ENCODE measurements at places on chromosomes 2 and 18. TPM values are rescaled to one million over a fixed set of nuclear protein-coding genes. Genes with fewer than 3 reads are reported as not detected.

The IL36B gene
- 0.11 TPM for polyA plus RNA-seq

The CPLX4 gene
- polyA plus RNA-seq: 0.05 TPM

The CCL20 gene
- 15.0 TPM for polyA plus RNA-seq

The TNP1 gene
- polyA plus RNA-seq: 3.4 TPM

- no peak for DNase-seq
Observed at GRCh38 chr2:27074738-27075565, 3.5 kb upstream of the EMILIN1 start.

DNA sequence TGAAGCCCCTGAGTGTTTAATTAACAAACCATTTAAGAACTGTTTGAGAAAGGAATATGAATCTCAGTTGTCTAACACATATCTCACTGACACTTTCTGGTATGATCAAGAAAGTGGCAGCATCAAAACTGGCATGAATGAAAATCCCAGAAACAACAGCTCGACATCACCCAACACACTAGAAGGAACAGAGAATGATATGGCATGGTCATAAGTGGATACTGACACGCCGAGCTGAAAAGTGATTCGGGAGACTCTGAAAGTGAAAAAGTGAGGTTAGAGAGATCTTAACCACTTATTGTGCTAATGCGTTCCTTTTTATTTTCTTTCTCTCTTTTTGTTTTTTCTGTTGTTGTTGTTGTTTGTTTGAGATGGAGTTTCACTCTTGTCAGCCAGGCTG lies 37.9 kb downstream of the MRPL35 start:
- DNase-seq: no peak

- DNase-seq: no peak
Observed at GRCh38 chr2:48343571-48344440, 186.1 kb upstream of the STON1 start.

DNA sequence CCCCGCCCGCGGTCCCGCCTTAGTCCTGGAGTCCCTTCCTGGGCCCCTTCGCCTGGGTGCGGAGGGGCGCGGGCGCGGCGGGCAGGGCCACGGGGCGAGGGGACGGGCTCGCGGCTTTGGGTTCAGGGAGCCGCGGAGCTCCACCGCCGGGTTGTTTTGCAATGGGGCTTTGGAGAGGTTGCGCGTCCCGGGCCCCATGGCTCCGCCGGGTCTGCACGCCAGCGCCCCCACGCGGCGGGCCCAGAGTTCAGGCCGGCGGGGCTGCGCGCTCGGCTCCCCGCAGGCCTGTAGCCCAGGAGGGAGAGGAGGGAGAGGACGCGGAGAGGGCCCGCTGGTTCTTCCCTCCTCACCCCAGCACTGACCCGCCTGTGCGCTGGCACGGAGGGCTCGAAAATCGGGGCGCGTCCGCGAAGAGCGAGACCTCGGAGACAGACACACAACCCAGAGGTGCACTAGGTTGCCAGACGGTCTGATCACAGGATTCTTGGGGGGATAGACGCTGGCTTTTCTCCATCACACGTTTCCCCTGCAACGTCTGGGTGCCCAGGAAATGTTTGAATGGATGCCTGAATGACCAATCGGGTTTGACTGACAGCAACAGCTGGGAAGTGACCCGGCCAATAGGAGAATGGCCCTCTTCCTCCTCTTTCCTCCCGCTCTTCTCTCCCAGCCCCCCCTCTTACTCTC lies 4.9 kb upstream of the SIX2 start:
- DNase-seq: no peak

GRCh38 chr2:43175876-43176275 lies 50.5 kb downstream of the ZFP36L2 start:
- no peak for DNase-seq

- no peak for DNase-seq
Observed at GRCh38 chr2:237997521-237997920, 30.7 kb downstream of the UBE2F start.

- DNase-seq: no peak
Observed at GRCh38 chr2:136399667-136400289, 281.8 kb upstream of the CXCR4 start.

DNA sequence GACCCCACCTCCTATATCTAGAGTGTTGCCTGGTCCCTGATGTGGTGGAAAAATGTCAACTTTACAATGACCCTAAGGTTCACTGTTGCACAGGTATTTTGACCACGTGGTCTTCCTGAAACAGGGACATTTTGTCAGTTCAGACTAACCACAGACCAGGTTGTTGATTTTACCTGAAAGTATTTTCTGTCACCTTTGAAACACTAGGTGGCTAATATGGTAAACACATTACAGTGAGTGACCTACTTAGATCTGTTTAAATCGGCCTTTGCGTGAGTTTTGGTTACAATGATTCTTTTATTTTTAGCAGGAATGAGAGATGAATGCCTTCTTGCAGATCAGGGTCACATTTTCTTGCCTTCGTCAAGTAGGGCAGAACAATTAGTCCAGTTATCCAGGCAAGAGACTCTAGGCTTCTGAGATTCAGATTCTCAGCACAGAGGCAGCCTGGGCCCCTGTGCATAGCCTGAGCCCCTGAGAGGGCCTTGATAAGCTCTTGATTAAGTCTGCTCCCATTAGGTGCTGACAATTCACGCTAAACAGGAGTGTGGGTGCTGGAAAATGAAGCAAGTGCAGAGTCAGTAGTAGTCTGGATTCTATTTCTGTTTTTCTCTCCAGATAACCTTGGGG lies 226.2 kb downstream of the KCNS3 start:
- no peak for DNase-seq

DNA sequence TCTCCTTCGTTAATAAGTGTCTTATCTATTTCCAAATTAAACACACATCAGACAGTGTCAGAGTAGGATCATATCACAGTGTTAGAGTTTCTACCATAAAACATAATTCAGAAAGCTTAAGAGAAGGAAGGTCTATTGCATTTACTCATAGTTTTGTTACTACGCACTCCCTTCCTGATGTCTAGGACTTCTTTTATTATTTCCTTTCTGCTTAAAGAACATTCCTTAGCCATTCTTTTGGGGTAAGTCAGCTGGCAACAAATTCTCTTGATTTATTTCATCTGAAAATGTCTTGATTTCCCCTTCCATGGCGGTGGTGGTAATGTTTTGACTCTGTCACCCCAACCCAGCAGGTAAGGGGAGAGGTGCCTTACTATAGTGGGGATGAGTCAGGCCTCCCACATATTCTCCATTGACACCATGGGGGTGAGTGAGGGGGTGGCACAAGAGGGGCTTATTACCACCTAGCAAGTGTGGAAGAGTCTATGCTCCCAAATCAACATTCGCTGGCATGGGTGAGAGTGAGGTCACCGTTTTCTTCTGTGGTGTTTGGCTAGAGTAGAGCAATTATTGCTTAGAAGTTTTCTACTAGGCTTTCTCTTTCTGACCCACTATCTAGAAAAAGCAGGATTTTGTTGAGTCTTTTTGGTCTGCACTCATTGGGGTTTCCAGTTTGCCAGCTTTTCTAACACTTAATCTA lies 29.9 kb downstream of the ABCB11 start:
- no peak for DNase-seq

DNA sequence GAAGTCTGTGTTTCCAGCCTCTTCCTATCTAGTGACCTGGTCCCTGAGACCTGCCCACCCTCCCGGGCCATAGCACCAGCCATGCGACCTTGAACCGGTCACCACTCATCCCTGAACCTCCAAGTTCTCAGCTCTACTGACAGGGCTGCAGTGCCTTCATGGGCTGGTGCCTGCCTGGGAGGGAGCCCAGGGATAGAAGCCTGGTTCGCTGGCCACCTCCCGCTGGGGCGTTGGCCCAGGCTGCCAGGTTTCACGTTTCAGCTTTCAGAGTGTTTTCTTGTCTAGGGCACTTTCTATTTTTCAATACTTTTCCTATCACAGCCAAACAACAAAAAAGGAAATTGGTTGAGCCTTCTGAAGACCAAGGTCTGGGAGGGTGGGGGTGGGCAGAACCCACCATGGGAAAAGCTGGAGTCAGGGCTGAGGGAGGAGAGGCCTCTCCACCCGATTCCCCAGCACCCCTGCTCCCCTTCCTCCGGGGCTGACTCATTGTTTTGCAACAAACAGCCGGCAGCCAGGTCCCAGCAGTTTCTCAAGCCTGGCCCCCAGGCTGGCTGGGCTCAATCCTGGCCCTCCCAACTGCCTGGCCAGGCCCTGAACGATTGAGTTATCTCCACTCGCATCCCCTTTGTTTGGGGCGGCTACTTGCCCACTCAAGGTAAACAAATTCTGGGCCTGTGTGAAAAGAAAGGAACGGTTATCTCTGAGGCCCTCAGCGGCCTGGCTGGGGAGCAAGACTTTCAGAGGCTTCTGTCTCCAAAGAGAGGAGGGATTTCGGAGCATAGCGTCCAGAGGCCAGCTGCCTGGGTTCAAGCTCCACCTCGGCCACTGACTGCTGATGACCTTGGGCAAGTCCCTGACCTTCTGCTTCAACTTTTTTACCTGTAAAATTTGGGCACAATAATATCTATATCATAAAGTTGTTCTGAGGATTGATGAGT lies 47.5 kb downstream of the ZFP36L2 start:
- no peak for DNase-seq

- DNase-seq: no peak
Observed at GRCh38 chr2:50309503-50309902, 722.4 kb downstream of the NRXN1 start.
